ENCODE measurements at places on chromosomes 2 and 18.
A peak's percentile ranks its signal among the peaks of the same experiment; 100 is the strongest.

DNA sequence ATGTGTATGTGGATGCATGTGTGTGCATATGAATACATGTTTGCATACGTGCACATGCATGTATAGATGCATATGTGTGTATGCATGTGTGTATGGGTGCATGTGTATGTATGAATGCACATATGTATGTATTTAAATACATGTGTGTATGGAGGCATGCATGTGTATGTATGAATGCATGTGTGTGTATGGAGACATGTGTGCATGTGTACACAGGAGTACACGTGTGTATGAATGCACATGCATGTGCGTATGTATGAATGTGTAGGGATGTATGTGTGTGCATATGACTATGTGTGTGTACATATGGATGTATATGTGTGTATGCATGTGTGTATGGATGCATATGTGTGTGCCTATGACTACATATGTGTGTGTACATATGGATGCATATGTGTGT is 51.9 kb downstream of the DCDC2C start:
- DNase-seq = no peak

- DNase-seq = no peak
These were observed 3.2 kb downstream of the NRP2 start for GRCh38 chr2:205685314-205686055.

DNA sequence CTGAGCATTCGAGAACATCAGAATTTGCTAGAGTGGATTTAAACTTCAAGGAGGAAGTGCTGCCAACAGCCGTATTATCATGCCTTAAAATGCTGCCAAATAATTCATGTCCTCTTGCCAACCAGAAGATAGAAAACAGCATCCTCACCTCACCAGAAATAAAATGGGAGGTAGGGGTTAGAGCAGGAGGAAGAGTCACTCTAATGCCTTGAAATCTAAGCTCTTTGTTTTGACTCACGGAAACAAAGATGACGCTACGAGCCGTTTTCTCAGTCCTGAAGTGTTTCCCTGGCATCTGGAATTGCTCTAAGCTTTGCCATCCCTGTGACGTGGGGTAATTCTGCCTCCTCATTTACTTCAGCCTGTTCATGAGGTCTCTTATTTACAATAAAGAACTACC is 97.1 kb downstream of the PRPF40A start:
- DNase-seq = no peak

DNA sequence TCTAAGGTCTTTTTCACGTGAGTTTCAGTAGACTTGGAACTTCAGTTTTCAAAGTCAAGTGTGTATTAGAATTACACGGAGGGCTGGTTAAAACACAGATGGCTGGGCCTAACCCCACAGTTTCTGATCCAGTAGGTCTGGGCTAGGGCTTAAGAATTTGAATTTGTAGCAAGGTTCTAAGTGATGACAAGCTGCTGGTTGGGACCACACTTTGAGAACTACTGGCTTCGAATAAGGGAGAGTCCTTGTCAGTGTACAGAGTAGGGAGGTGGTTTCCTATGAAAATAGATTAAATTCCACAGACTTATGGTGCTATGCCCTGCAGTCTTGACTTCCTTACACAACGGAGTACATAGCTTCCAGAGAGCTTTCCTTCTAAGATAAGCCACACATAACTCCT is 4.5 kb downstream of the RHOB start:
- no peak for DNase-seq

- no peak for DNase-seq
These were observed 54.9 kb downstream of the CERKL start for GRCh38 chr2:181602017-181602416.

DNA sequence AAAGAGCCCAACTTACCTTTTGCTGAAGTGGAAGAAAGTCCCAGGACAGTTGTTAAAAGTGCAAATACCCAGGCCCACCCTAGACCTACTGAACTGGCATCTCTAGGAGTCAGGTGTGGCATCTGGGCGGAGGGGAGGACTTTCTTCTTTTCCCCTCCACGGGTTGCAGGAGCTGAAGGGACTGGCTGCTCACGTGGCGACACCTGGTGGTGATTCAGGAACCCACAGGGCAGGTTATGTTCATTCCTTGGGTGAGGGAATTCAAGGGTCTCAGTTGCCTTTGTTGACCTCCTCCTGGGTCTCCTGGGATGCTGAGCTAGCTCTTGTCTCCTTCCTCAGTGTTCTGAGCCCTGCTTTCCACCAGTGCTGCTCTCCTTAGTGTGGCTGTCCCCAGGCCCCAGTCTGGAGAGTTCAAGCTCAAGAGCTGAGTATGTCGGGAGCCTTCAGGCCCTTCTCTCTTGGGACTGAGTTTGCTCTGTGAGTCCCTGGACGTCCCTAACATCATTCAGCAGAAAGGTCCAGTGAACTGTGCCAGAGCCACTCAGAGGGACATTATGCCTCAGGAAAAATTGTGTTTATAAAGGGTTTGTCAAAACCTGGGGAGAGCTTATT is 56.9 kb downstream of the DYSF start:
- DNase-seq = peak; percentile 40

GRCh38 chr2:241565411-241565810 is 6.9 kb downstream of the BOK start:
- DNase-seq = no peak

DNA sequence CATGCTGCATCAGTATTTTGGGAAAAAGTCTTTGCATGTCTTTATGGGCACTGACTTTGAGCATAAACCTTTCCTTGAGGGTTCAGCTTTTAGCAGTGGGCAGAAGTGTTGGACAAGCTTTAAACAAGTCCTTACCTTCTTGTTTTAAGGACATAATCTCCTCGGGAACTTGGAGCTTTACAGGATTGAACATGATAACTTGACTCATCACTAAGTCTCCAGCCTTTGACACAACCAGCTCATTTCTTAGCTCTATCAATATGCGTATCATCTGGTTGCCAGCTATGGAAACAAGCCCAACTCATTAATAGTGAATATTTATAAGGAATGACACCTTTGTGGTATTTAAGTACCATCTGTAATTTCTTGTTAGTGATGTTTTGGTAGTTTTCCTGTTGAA is 21.0 kb upstream of the RAB27B start:
- no peak for DNase-seq

DNA sequence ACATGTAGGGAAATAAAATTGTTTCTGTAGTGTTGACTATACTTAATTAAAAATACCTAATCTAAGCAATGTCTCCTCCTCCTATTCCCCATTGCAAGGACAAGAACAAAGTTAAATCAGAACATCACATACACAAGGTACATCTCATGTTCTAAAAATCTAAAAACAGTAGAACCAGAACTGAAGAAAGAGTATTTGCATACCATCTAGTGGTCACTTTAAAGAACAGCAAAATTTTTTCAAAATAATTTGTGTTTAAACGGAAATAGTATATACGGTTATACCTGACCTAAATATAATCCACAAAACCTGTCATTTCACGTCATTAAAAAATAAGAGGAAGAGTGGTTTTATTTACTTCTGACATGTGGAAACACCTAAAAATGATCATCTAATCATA is 294.3 kb upstream of the KCNH7 start:
- no peak for DNase-seq

- no peak for DNase-seq
These were observed 23.6 kb downstream of the NEDD4L start for GRCh38 chr18:58067601-58068000.

- DNase-seq = no peak
These were observed 51.5 kb downstream of the NCK2 start for GRCh38 chr2:105796131-105796638.

DNA sequence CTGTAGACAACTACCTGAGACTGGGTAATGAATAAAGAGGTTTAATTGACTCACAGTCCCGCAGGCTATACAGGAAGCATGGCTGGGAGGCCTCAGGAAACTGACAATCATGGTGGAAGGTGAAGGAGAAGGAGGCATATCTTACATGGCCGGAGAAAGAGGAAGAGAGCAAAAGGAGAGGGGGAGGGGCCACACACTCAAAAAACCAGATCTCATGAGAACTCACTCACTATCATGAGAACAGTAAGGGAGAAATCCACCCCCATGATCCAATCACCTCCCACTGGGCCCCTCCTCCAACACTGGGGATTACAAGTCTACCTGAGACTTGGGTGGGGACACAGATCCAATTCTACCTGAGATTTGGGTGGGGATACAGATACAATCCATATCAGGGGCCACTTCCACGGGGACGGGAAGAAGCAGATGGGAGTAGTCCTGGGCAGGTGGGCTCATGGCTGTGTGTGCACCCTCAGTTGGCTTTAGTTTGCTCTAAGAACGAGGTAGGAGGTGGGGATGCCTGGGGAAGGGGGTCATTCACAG is 9.9 kb downstream of the MAB21L4 start:
- no peak for DNase-seq

DNA sequence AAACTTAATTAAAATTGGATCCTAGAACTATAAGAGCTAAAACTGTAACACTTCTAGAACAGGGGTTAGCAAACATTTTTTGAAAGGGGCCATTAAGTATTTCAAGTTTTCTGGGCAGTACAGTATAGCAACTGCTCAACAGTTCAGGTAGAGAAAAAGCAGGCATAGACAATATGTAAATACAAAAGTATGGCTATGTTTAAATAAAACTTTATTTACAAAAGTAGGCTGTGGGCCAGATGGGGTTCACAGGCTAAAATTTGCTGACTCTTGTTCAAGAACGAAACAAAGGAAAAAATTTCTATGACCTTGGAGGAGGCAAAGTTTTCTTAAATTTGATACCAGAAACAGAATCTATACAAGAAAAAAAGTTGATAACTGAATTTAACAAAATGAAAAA is 114.5 kb downstream of the MEMO1 start:
- DNase-seq = no peak

DNA sequence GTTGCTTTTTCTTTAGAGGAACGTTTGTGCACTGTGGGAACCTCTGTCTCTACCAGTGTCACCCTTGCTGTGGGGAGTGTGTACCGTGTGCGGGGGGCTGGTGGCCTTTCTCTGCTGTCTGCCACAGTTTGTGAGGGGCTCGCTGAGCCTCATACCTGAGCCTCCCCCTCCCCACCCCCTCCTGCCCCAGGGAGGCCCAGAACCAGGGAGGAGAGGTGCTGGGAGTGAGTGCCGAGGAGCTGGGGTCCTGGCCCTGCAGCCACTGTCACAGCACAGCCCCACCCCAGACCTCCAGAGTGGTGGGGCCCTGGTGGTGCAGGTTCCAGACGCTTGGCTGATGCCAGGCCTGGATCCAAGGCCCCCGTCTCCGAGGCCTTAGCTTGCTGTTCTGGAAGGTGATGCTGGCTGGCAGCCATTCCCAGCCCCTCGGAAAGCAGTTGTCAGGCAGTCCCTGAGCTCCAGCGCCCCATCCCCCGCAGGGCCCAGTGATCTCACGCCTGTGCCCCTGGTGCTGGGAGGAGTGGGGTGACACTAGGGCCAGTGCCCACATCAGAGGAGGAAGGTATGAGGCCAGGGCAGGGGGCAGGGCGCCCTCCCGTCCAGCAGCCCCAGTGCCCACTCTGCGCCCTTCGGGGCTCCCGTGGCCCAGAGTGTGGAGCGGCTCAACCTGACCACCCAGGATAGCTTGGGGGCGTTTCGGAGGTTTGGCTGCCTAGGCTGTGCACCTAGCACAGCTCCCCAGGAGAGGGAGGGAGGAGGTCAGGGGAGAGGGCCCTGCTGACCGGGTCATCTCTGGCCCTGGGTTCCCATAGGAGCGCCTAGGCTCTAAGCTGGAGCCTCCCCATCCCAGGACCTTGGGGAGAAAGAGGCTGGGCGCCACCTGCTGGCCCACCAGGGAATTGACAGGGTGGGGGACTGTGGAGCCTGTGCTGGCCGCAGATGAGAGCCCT is 53.0 kb upstream of the ALPP start:
- DNase-seq = no peak

DNA sequence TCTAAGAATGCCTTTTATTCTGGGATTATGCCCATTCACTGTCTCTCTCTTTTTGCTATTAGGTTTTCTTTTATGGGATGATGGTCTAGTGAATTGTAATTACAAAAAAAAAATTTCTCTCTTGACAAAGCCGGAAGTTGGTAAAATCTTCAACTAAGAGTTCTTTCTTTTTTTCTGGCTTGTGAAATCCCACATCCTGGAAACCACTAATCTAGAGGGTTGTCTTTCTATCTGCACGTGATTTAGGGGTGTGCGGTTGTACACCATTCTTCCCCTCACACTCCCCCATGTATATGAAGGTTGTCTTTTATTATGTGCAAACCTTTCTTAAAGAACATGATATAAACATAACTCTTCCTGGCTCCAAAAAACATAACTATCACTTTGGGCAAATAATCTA is 52.0 kb downstream of the GATA6 start:
- DNase-seq = no peak

GRCh38 chr2:1482981-1483380 is 69.7 kb downstream of the TPO start:
- no peak for DNase-seq

DNA sequence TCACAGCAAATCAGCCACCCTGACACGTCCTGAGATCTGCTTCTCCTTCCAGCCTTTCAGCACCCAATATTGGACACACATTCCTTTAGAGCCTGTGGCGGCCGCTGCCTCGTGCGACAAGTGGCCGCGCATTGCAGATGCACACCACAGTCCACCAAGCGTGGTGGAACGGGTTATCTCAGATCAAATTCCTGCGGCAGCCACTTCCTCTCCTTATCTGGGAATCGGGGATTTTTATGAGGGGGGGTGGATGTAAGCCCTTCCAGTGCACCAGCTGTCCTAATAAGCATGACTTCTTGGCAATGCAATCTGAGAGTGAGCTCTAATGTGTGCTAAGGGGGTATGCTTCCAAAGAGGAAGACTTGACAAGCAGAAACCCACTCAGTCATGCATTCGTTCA is 18.3 kb upstream of the BMP10 start:
- no peak for DNase-seq

DNA sequence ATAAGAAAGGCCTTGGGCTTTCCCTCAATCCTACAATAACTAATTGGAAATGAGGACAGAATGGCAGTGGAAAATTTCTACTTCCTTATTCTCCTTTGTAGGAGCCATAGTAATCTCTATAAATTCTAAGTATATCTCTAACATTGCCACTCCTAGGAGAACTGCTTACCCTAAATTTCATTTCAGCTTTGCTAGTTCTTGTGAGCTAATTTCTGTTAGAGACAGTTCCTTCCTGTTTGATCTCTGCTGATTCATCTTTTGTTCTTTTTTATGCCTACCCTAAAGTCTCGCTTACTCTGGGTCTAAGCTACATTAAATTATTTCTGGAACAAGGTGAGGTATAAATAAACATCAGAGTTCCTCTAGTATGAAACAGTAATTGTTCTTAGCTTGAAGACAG is 25.7 kb downstream of the ABHD3 start:
- no peak for DNase-seq
